ENCODE measurements at places on chromosomes 5 and 9. TPM values are rescaled to one million over a fixed set of nuclear protein-coding genes. Genes with fewer than 3 reads are reported as not detected.

- DNase-seq, result no peak
Observed at GRCh38 chr5:74286734-74287695, 353.5 kb downstream of the ENC1 start.

DNA sequence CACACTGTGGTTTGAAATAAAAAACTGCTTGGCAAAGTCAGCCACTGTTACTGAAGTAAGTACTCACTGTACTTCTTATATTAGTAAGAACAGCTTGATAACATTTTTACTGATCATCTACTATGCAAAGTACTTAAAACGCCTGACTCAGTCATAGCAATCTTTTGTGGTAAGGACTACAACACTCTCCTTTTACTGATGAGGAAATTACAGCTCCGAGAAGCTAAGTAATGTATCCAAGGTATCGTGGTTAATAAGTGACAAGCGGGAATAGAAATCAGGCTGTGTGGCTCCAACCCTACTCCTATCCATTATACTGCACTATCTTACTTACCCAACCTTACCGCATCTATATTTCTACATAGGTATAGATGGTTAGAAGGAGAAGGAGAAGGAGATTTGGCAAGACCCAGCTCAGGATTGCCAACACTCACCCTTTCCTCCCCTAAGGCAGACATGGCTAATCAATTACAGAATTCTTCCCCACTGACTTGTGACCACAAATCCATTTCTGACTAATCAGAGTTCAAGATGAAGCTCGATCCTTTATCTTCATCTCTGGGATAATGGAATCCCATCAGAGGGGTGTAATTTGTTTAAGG is 281.4 kb downstream of the SPOCK1 start:
- DNase-seq, result peak; percentile 72

Gene CNTFR
- not detected for total RNA-seq

DNA sequence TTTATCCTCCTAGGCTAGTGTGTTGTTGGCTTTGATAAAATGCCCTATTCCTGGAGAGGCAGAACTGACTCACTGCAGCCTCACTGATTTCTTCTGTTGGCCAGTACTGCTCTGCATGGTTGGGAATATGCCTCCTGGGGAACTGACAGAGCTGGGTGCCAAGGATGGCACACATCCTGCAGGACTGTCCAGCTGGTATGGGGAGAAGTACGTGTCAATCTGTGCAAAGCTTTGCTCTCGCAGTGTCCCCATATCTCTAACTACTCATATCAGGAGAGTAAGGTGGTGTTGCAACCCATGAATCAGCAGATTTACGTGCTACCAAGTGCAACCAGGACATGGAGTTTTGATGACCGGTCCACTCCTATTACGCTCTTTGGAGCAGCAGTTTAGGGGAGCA is 74.7 kb downstream of the TEK start:
- DNase-seq, result peak; percentile 41

- no peak for DNase-seq
Observed at GRCh38 chr5:95910521-95910920, 51.1 kb downstream of the ELL2 start.

Gene ORM2
- total RNA-seq, result not detected

Gene SLC45A2
- 2.0 TPM for total RNA-seq

Gene CTNND2
- total RNA-seq, result not detected
